HS-5 (cell line): ENCODE measurements at places on chromosomes 12 and 14.

- no peak for DNase-seq
These were observed 113.4 kb downstream of the SPTSSA start for GRCh38 chr14:34348592-34348991.

- no peak for DNase-seq
These were observed 204.0 kb upstream of the FOXN3 start for GRCh38 chr14:89621009-89621421.

DNA sequence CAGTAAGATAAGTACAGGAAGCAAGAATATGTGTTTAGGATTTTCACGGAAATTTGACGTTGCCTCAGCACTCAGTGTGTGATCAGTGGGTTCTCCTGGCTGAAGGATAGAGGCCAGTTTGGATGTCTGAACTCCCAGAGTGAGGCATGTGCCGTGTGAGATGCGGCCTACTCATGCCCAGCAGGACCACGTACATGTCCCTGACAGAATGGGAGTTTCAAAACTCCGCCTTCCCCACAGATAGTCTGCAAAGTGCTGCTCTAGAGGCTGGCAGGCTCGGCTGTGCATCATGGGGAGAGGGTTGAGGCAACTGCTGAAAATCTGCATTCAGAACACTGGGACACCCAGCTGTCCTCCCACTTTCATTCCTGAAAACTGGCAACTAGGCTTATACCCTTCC lies 58.3 kb downstream of the NINJ2 start:
- DNase-seq = no peak

DNA sequence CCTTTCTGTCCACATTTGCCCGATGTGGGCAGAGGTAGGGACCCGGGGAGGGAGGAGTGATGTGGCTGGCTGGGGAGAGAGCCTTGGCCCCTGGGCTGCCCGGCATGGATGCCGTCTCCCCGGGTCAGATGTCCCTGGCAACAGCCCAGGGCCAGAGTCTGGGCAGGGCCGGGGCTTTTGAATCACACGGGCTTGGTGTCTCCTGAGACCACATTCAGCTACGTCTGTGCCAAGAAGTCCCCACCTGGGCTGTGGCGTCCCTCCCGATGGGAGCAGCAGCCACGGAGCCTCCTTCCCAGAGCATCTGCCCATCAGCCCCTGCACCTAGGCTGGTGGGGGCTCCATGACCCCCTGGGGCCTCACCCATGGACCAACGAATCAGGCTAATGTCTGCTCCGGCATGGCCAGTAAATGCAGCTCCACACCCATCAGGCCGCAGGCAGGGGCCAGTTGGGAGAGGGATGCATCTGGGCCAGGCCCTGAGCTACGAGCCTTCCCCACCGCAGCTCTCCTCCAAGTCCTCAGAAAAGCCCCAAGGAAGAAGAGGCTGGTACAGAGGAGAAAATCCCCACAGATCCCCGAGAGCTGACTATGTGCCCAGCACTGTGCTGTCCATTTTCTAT lies 109.4 kb downstream of the RFLNA start:
- DNase-seq = no peak

GRCh38 chr14:80988192-80988591 lies 32.8 kb downstream of the TSHR start:
- DNase-seq = no peak

DNA sequence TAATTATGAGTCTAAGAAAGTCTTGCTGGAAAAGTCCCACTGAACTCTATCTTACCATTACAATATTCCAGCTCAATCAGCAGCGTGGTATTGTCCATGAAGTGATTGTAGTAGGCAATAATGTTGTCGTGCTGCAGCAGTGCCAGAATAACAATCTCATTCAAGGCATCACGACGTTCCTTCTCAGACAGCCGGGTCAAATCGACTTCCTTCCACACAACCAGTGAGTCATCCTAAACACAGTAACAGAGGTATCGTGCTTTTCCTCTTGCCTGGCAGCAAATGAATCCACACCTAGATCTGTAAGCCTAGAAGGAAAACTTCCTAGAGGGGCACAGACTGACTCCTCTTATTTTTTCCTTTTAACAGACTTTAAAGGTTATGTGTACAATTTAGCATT lies 2.9 kb downstream of the NEK9 start:
- peak; percentile 23 for DNase-seq

DNA sequence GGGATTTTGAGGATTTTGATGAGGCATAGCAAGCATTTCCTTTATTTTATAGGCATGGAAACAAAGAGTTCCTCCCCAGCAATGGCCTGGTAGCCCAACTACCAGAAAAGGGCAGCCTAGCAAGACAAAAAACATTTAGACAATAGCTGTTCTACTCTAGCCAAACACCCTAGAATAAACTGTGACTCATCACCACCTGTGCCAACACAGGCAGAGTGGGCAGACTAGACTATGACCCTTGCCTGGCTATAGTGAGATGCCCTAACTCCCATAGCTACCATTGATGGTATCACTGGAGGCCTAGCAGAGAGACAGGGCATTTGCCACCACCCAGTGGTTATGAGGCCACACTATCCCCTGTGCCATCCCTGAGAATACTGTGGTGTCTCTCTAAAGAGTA lies 15.5 kb upstream of the CCER1 start:
- no peak for DNase-seq

DNA sequence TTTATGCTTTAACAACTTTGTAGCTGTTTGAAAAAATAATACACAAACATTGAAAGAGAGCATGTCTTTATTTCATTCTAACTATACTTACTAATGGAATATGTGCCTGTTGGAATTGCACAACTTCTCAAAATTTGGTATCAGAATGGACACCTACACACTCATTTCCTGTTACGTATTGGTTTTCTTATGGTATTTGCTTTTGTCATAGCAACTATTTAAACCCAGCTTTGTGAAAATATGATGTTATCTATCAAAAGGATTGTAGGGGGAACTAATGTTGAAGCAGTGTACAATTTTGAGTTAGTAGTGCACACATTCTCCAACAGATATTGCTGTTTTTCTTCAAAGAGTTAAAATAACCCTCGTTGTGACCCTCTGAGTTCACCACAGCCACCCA lies 52.6 kb downstream of the RBMS2 start:
- no peak for DNase-seq

DNA sequence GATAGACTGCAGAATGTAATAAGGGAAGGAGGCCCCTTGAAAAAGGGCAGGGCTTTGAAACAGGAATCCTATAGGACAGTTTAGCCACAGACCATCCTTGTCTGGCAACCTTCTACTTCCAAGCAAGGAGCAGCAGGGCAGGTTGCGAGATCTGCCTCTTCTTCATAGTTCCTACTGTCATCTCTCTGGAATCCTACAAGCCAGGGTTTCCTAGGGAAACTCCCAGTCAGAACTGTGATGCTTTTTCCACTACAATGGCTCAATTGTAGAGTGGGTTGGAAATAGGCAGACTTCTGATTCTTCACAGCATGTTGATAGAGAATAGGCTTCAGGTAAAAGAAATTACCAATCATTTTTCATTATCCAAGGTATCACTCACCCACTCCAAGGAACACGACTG lies 186.3 kb downstream of the DACT1 start:
- no peak for DNase-seq

GRCh38 chr14:55535516-55536203 lies 44.3 kb upstream of the KTN1 start:
- no peak for DNase-seq

DNA sequence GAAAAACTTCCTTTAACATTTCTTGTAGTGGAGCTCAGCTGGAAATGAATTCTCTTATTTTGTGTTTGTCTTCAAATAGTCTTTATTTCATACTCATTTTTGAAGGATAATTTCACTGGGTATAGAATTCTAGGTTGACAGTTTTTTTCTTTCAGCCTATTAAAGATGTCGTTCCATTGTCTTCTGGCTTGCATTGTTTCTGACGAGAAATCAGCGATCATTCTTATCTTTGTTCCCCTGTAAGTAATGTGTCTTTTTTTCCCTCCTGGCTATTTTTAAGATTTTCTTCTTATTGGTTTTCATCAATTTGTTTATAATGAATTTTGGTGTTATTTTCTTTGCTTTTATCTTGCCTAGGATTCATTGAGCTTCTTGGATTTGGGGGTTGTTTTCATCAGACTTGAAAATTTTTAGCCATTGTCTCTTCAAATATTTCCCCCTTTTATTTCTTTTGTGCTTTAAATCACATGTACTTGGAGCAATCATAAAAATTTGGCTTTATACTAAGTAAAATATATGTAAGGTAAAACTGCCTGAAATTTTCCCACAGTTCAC lies 89.4 kb downstream of the UNC79 start:
- DNase-seq = no peak

DNA sequence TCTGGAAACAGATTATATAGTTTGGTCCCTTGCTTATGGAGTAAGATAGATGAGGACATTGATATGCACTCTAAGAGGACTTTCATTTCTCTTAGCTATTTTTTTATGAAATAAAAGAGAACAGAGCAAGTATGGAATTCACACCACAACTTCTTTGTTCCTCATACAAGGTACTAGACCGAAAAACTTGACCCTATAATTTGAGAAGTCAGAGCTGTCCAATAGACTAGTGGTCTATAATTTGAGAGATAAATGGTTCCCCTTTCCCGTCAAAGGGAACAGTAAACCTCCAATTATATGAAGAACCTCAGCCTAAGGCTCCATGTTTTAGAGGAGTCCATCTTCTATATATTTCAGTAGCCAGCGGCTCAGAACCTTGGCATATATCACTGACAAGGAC lies 58.5 kb upstream of the HIF1A start:
- DNase-seq = no peak

DNA sequence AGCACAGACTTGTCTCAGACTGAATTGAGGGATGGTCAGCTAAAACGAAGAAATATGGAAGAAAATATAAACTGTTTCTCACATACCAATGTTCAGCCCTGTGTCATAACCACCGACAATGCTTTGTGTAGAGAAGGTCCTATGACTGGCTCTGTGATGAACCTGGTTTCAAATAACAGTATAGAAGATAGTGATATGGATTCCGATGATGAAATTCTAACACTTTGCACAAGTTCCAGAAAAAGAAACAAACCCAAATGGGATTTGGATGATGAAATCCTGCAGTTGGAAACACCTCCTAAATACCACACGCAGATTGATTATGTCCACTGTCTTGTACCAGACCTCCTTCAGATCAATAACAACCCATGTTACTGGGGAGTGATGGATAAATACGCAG lies 7.9 kb upstream of the MAPK1IP1L start:
- no peak for DNase-seq

DNA sequence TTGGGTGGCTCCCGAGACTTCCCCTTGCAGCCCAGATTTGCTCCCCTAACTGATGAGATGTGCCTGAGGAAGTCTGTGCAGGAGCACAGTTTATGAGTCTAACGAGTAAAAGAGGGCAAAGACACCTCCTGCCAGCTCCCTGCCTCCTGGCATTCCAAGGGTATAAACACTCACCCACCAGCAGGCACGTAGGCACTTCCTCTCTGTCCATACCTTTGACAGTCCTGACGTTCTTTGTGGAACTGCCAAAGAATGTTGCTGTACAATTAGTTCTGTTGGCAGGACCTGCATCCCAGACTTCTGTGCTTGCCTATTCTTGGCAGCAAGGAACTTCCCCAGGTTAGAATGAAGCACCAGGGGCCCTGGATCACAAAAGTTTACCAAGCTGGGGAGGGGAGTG lies 889.3 kb downstream of the BCL11B start:
- DNase-seq = no peak

DNA sequence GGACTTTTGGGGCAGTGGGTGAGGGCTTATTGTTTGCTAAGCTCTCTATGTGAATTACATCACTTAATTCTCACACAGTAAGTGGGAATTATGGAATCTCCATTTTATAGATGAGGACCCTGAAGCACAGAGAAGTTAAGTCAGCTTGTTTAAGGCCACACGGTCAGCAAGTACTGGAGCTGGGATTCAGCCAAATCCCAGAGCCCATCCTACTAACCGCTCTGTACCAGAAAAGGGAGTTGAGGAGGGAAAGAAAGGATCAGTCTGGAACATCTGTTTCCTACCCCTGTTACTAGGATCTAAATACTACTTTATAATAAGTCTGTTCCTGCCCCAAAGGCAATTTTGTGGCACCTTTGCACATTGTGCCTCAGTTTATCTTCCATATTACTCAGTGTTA lies 42.6 kb downstream of the PPFIBP1 start:
- DNase-seq = no peak

GRCh38 chr12:94762259-94762942 lies 112.0 kb upstream of the TMCC3 start:
- no peak for DNase-seq

- DNase-seq = peak; percentile 76
These were observed 155.5 kb downstream of the PRKCH start for GRCh38 chr14:61476754-61477410.

- DNase-seq = no peak
These were observed 12.3 kb downstream of the EP400 start for GRCh38 chr12:131962069-131962468.

DNA sequence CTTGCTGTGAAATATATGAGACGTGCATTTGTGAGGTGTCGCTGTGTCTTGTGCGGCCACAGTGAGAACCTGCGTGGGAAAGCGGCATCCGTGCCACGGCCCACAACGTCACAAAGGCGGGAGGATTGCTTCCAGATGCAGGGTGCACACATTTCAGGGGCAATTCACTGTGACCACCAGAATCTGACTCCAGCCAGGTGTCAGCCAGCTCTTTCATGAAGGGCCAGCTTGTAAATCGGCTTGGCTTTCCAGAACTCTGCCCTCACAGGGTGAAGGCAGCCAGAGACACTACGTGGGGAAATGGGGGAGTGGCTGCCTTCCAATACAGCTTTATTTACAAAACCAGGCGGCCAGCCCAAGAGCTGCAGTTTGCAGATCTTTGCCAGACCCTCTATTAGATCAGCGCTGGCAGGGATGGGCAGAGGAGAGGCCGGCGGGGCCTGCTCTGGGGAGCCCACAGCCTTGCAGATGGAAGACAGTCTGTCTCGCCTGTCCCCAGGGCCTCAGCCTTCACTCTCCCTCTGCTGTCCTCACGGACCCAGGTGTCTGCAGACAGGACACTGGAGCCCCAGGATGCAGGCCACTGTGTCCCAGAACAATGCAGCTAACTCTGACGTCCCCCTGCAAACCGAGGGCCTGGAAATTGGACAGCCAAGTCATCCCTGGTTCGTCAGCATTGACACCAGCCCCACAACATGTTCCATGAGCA lies 53.5 kb downstream of the ADGRD1 start:
- DNase-seq = no peak

GRCh38 chr12:79689061-79689476 lies 1.7 kb downstream of the PAWR start:
- no peak for DNase-seq

GRCh38 chr14:46488374-46488773 lies 163.2 kb downstream of the RPL10L start:
- no peak for DNase-seq

DNA sequence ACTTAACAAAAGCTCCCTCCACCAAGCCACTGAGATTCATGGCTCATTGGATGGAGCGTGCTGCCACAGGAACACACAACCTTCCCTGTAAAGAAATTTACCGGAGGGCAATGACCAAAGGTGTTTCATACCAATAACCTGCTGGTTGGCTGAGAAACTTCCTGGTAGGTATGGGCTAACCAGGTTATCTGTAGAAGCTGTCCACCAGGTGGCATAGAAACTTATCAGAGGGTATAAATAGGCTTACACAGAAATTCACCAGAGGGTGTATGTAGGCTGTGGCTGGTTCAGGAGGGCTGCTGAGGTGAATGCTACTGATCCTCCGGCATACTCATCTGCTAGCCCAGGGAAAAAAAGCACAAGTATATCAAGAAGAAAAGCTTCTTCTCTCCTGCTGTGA lies 27.1 kb upstream of the MTERF2 start:
- DNase-seq = no peak
